ENCODE measurements at places on chromosomes 11 and 22. TPM values are rescaled to one million over a fixed set of nuclear protein-coding genes. Genes with fewer than 3 reads are reported as not detected.

DNA sequence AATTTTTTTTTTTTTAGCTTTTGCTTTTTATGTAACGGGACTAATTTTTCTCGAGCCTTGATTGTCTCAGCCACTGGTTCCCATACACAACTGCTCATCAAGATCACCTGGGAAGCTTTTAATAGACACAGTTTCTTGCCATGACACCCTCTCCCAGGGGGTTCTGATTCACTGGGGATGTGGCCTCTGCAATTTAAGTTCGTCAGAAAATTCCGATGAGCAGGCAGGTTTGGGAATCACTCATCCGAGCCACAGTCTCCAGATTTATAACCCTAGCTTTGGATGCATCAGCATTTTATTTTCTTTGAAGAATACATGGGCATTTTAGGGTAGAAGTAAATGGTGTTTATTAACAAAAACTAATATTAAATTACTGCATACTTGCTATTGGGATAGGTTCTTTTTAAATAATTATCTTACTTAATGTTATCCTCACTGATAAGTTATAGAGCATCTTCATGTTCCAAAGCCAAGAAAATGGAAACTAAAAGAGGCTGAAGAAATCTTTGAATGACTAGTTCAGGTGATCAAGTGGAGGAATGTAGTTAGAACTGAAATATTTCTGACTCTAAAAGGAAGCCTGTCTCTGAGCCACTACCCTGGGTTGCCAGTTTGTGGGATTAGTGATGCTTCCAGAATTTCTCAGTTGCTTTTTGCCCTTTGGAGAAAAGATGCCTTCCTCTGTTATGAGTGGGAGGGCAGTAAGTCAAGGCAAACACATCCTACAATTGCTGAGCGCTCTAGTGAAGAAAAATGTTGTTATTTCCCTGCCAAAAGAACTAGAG is 319.0 kb downstream of the DDX10 start:
- peak; percentile 68 for DNase-seq
- H3K36me3 ChIP-seq: no peaks in the 10 kb centered on the region

- H3K36me3 ChIP-seq: no peaks in the 10 kb centered on the region
- 0 out of 2 replicates have a peak, but pooled peaks cover 19% of the 10 kb centered on the region for H3K27me3 ChIP-seq
- H3K27ac ChIP-seq: no peak overlapping the region
- H3K4me3 ChIP-seq: no peak overlapping the region
Observed at GRCh38 chr11:3188496-3189195, 23.5 kb upstream of the OSBPL5 start.

The ELF5 gene
- total RNA-seq: not detected

GRCh38 chr22:48100685-48101417 is 1338.4 kb downstream of the TBC1D22A start:
- no peaks in the 10 kb centered on the region for H3K36me3 ChIP-seq
- DNase-seq: no peak
- no peaks in the 10 kb centered on the region for H3K4me1 ChIP-seq
- H3K27ac ChIP-seq: no peak overlapping the region
- H3K27me3 ChIP-seq: no peaks in the 10 kb centered on the region

The WT1 gene
- total RNA-seq: not detected

The MS4A12 gene
- total RNA-seq: not detected

- H3K27me3 ChIP-seq: no peaks in the 10 kb centered on the region
- H3K36me3 ChIP-seq: no peaks in the 10 kb centered on the region
- H3K27ac ChIP-seq: peak overlapping the region; percentile 25
- no peak overlapping the region for H3K4me3 ChIP-seq
Observed at GRCh38 chr11:44028401-44028800, 19.4 kb upstream of the ACCSL start.

The GGTLC3 gene
- not detected for total RNA-seq

DNA sequence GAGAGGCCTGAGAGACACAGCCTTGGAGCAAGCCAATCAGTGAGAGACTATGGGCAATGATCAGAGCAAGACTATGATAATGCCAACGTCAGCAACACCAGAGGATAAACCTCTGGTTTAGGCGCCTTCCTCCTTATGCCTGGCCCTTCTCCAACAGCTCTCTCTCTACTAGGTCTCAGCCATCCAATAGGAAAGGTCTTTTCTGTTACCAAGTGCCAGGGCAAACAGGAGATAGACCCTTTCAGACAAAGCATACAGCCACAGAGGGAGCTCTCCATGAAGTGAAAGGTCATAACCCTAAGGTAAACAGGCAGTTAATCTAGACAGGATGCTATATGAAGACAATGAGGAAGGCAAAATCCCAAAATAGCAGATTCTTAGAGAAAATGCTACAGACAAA is 9.5 kb downstream of the STK33 start:
- no peak overlapping the region for H3K4me3 ChIP-seq
- peaks cover 13% of the 10 kb centered on the region for H3K4me1 ChIP-seq
- H3K27ac ChIP-seq: no peak overlapping the region
- H3K27me3 ChIP-seq: no peaks in the 10 kb centered on the region
- no peak for DNase-seq
- H3K36me3 ChIP-seq: no peaks in the 10 kb centered on the region

GRCh38 chr11:107999759-108000455 is 8.8 kb upstream of the CUL5 start:
- H3K4me1 ChIP-seq: no peaks in the 10 kb centered on the region
- no peak overlapping the region for H3K27ac ChIP-seq
- peak; percentile 36 for DNase-seq
- no peak overlapping the region for H3K4me3 ChIP-seq
- H3K27me3 ChIP-seq: 0 out of 2 replicates have a peak, but pooled peaks cover 4% of the 10 kb centered on the region
- no peaks in the 10 kb centered on the region for H3K36me3 ChIP-seq

- H3K27ac ChIP-seq: peak overlapping the region; percentile 95
- H3K4me1 ChIP-seq: peaks cover 27% of the 10 kb centered on the region
- no peaks in the 10 kb centered on the region for H3K27me3 ChIP-seq
- H3K36me3 ChIP-seq: no peaks in the 10 kb centered on the region
- DNase-seq: peak; percentile 97
Observed at GRCh38 chr22:35840302-35840739, 122.6 kb downstream of the APOL5 start.

The CHID1 gene
- 91.9 TPM for total RNA-seq

The TEX12 gene
- total RNA-seq: 2.2 TPM

- H3K4me3 ChIP-seq: no peak overlapping the region
- no peaks in the 10 kb centered on the region for H3K27me3 ChIP-seq
- peaks cover 8% of the 10 kb centered on the region for H3K36me3 ChIP-seq
- no peak for DNase-seq
- peaks cover 47% of the 10 kb centered on the region for H3K4me1 ChIP-seq
- H3K27ac ChIP-seq: no peak overlapping the region
Observed at GRCh38 chr11:64859542-64860414, 15.3 kb upstream of the CDC42BPG start.

The CELSR1 gene
- total RNA-seq: 0.38 TPM

DNA sequence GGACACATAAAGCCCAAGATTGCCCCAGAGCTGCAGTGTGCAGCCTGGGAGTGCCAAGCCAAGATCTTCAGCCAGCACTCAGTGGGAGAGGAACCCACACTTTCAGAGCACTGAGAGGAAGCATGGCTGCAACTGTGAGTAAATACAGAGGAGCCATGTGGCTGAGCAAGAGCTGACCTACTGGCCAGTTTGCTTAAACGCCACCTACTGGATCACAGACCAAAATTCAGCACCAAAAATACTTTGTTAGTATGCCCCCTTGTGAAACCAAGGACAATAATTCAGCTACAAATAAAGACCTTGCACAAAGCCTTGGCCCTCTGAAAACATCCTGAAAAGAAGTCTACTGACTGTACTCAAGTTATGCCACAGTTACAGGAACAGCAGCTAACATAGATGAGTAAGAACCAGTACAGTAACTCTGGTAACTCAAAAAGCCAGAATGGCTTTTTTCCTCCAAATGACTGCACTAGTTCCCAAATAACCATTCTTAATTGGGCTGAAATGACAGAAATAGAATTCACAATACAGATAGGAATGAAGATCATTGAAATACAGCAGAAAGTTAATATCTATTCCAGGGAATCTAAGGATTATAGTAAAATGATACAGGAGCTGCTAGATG is 10.1 kb upstream of the OR4A15 start:
- H3K4me3 ChIP-seq: no peak overlapping the region
- no peaks in the 10 kb centered on the region for H3K36me3 ChIP-seq
- DNase-seq: no peak
- H3K27ac ChIP-seq: no peak overlapping the region

DNA sequence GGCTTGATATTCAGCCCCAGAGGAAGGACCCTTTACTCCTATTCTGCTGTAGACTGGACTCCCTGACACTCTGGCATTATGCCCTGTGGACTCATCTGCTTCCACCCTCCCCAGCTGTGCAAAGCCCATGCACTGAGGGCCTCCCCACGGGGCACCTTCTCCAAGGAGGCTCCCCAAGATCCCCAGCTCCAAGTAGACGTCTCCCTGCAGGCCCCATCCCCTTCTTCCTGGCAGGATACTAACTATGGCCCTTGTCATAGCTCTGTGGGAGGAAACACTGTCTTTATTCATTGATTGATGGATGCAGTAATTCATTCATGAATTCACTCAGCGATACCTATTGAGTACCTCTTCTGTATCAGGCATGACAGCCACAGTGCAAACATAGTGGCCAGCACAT is 15.3 kb upstream of the APOL6 start:
- no peak overlapping the region for H3K4me3 ChIP-seq
- no peaks in the 10 kb centered on the region for H3K27me3 ChIP-seq
- no peak overlapping the region for H3K27ac ChIP-seq
- no peak for DNase-seq

- no peaks in the 10 kb centered on the region for H3K36me3 ChIP-seq
- DNase-seq: peak; percentile 61
Observed at GRCh38 chr11:128903248-128904061, 12.3 kb downstream of the KCNJ5 start.

The FZD4 gene
- total RNA-seq: 21.3 TPM

The SPINDOC gene
- total RNA-seq: 15.3 TPM

The TBX10 gene
- not detected for total RNA-seq

DNA sequence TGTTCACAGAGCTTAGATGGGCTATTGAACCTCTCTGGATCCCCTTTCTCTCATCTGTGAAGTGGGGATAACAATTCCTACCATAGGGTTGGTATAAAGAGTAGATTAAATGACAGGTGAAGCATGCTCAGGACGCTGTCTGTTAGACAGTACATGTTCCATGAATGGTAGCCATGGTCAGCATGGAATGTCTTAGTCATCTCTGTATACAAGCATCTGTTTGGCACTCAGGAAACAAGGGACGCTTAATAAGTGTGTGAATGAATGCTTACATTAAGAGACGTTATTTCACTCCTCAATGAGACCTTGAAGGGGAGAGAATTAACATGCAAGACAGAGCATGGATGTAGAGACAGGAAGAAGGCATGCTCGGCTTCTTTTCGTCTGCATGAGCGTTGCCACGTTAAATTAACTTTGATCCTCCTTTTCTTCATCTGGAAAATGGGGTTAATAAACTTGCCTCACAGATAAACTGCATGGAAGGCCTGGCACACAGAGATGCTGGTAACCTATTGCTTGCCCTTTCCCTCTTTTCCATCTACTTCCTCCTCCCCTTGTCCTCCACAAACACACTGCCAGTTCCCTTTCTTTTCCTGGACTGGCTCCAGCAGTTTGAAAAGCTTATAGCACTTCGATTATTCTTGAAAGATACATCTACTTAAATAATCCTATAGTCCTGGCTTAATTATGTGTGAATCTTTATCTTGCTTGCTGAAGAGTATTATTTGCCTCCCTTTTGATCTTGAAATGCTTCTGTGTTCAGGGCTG is 267.2 kb upstream of the MTNR1B start:
- no peak overlapping the region for H3K4me3 ChIP-seq
- H3K27ac ChIP-seq: peak overlapping the region; percentile 87
- H3K36me3 ChIP-seq: no peaks in the 10 kb centered on the region
- H3K4me1 ChIP-seq: peaks cover 27% of the 10 kb centered on the region

GRCh38 chr11:117627259-117627658 is 169.8 kb downstream of the DSCAML1 start:
- no peaks in the 10 kb centered on the region for H3K36me3 ChIP-seq
- peaks cover 6% of the 10 kb centered on the region for H3K27me3 ChIP-seq
- no peaks in the 10 kb centered on the region for H3K4me1 ChIP-seq
- no peak overlapping the region for H3K27ac ChIP-seq
- DNase-seq: no peak

The HBE1 gene
- not detected for total RNA-seq

- no peak overlapping the region for H3K4me3 ChIP-seq
- no peaks in the 10 kb centered on the region for H3K4me1 ChIP-seq
- H3K27me3 ChIP-seq: no peaks in the 10 kb centered on the region
- no peaks in the 10 kb centered on the region for H3K36me3 ChIP-seq
- no peak for DNase-seq
Observed at GRCh38 chr11:6437993-6438392, 2.8 kb downstream of the HPX start.

- DNase-seq: no peak
- peaks cover 35% of the 10 kb centered on the region for H3K27me3 ChIP-seq
- no peaks in the 10 kb centered on the region for H3K36me3 ChIP-seq
- no peak overlapping the region for H3K27ac ChIP-seq
Observed at GRCh38 chr22:32880893-32881596, 79.5 kb downstream of the TIMP3 start.

The OSM gene
- not detected for total RNA-seq

The APOL1 gene
- 8.3 TPM for total RNA-seq

DNA sequence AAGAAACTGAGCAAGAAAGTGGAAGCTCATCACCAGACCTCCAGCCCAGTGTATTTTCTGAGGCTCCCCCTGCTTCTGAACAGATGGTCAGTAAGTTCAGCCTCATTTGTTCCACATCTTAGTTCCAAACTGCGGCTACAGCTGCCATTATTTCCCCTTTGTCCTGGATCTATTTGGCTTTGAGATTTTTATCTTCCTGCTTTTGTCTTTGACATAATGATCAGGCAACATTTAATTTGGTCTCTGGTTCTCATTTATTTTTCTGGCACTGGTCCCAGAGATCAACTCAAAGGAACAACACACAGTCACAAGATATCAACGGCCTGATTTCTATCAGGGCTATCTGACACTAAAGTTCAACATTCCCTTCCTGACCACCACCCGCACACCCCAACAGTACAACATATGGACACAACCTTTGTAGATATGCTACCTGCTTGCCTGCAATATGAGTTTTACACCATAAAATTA is 137.5 kb downstream of the FAM76B start:
- no peak overlapping the region for H3K4me3 ChIP-seq
- H3K27me3 ChIP-seq: no peaks in the 10 kb centered on the region
- no peak overlapping the region for H3K27ac ChIP-seq
- H3K36me3 ChIP-seq: no peaks in the 10 kb centered on the region
